K562 (cell line): ENCODE measurements at places on chromosomes 6 and 20. TPM values are rescaled to one million over a fixed set of nuclear protein-coding genes. Genes with fewer than 3 reads are reported as not detected.

DNA sequence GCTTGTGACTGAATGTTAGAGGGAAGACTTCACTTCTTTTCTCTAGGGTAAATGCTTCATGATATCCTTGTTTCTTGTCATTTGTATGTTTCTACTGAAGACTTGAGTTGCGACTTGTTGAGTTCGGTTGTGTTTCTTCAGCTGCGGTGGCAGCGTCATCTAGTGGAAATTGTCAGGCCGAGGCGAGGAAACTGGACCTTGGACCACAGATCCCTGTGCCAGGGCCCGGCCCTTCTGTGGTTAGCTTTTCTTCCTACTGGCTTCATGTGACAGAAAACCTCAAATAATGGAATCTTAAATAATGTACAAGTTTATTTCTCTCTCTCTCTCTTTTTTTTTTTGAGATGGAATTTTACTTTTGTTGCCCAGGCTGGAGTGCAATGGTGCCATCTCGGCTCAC lies 12.4 kb downstream of the MTHFD1L start:
- H3K27ac ChIP-seq, result no peak overlapping the region
- DNase-seq, result no peak
- no peaks in the 10 kb centered on the region for H3K27me3 ChIP-seq
- H3K4me3 ChIP-seq, result no peak overlapping the region
- peaks cover 68% of the 10 kb centered on the region for H3K36me3 ChIP-seq

DNA sequence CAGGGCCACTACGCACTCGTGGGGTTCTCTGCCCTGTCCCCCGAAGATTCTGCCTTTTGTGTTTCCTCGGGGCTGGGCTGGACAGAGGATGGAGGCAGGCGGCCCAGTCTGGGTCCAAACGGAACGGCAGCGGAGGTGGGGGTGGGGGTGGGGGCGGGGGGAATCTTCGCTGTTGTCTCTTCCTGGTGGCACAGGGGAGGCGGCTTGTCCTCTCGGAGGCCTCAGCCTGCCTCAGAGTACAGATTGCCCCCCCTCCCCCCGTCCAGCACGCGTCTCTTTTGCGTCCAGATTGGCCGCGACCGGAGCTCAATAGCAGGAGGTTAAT lies 1.4 kb upstream of the INSM1 start:
- no peaks in the 10 kb centered on the region for H3K4me1 ChIP-seq
- H3K4me3 ChIP-seq, result no peak overlapping the region

The MOCS1 gene
- total RNA-seq, result 12.7 and 15.3 TPM in 2 replicates

GRCh38 chr20:46512943-46513844 lies at the start of gene ZNF334:
Gene ZNF334, minus strand, starts transcription at chr20:46513559. Its CDS starts 1,457 bp downstream, at chr20:46512102.
- no peaks in the 10 kb centered on the region for H3K36me3 ChIP-seq
- peak within 1 kb of the TSS; percentile 38 for H3K4me3 ChIP-seq
- H3K4me1 ChIP-seq, result peaks cover 7% of the 10 kb centered on the region
- no peak within 1 kb of the TSS for H3K27ac ChIP-seq
- H3K27me3 ChIP-seq, result no peaks in the 10 kb centered on the region
- peak; percentile 42 for DNase-seq

- H3K27me3 ChIP-seq, result no peaks in the 10 kb centered on the region
- H3K27ac ChIP-seq, result no peak overlapping the region
- DNase-seq, result no peak
- peaks cover 3% of the 10 kb centered on the region; the same call in 1 of the 3 replicates for H3K4me1 ChIP-seq
Observed at GRCh38 chr6:157412791-157413190, 31.8 kb downstream of the ZDHHC14 start.

The PCK1 gene
- total RNA-seq, result 0.54 and 0.73 TPM in 2 replicates

DNA sequence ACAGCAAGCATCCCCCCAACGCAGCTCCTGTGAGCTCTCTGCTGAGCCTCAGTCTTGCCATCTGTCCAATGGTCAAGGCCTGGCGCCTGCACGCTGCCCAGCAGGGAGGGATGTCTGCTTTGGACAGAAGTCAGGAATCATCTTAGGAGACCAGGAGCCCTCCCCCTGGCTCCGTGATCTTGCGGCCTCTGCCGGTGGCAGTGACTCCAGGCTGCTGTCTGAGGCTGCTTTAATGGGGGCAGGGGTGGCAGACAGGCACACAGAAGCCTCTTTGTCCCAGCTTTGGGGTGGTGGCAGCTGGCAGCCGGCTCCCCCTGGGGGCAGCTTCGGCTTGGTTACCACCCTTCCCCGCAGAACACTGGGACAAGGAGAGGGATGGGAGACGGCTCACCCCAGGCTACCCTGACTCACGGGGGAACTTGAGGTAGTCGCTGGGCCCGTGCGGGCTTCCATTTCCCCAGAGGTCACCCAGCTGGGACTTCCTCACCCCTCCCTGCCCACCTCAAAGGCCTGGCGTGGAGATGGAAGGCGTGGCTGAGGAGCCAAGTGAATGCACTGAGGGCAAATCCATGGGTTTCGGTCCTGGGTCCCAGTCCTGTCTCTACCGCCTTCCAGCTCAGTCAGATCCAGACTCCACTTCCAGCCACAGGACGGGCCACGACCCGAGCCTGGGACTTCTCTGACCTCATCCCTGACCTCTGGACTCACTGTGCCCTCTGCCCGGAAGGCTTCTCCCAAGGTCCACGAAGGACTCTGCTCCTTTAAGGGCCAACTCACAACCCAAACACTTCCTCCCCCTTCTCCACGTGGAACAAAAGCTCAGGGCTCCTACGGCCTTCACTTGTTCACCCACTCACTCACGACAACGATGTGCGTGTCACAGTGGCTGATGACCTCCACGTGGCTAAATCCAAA lies 14.8 kb downstream of the PEDS1 start:
- H3K27ac ChIP-seq, result no peak overlapping the region
- H3K27me3 ChIP-seq, result no peaks in the 10 kb centered on the region
- peaks cover 68% of the 10 kb centered on the region for H3K36me3 ChIP-seq
- DNase-seq, result no peak

The SEC23B gene
- 38.4 and 39.5 TPM in 2 replicates for total RNA-seq

GRCh38 chr20:20021835-20022234 lies 4.7 kb downstream of the NAA20 start:
- no peaks in the 10 kb centered on the region for H3K27me3 ChIP-seq
- H3K36me3 ChIP-seq, result peaks cover 48% of the 10 kb centered on the region; the same call in 2 of the 3 replicates
- H3K4me1 ChIP-seq, result peaks cover 7% of the 10 kb centered on the region; the same call in 2 of the 3 replicates
- DNase-seq, result no peak
- H3K27ac ChIP-seq, result no peak overlapping the region

The PI3 gene
- not detected in 2 replicates for total RNA-seq

DNA sequence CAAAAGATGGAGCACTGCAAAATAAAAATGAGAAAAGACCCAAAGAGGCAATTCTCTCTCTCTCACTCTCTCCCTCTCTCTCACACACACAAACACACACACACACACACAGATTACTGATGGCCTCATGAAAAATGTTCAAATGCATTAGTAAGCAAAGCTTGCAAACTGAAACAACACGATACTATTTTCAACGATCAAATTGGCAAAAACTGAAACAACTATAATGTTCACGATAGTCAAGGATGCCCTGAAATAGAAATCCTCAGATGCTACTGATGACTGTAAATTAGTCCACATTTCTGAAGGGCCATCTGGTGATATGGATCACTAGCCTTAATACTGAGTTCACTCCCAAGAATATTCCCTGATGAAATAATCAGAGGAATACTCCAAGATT lies 100.8 kb downstream of the TRERF1 start:
- DNase-seq, result no peak
- no peak overlapping the region for H3K27ac ChIP-seq
- no peaks in the 10 kb centered on the region for H3K36me3 ChIP-seq

GRCh38 chr6:35757456-35758123 lies 18.8 kb upstream of the CLPSL2 start:
- no peak overlapping the region for H3K27ac ChIP-seq
- DNase-seq, result peak; percentile 81
- no peak overlapping the region for H3K4me3 ChIP-seq
- no peaks in the 10 kb centered on the region for H3K36me3 ChIP-seq

GRCh38 chr20:46990017-46990595 lies 95.5 kb downstream of the EYA2 start:
- H3K27ac ChIP-seq, result peak overlapping the region; percentile 76
- H3K4me3 ChIP-seq, result 0 out of 2 replicates have a peak overlapping the region, but pooled peaks have one; percentile 1
- H3K27me3 ChIP-seq, result no peaks in the 10 kb centered on the region
- H3K4me1 ChIP-seq, result peaks cover 4% of the 10 kb centered on the region

DNA sequence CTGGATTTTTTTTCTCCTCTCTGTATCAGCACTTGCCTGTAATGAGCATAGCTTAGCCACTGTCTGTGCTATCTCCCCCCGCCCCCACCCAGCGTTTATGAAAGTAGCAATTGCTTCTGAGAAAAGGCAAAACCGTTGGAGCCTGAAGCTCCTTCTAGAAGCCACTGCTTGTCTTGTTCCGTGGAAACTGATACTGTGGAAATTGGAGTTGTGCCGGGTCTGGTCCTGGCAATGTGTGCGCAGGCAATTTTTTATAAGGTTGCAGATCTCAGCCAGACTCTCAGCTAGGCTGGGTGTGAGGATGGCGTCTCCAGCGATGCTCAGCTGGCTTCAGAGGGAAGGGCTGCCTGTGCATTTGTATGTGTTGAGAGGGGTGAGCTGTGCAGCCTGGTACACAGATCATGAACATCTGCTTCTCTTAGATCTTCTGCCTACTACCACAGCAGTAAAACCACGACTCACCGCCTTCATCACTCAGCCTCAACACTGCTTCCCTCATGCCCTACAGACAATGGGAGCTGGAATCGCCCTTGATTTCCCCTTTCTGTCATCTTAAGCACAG lies 72.4 kb upstream of the GTSF1L start:
- no peak for DNase-seq
- no peaks in the 10 kb centered on the region; the same call in 1 of the 2 replicates for H3K27me3 ChIP-seq
- H3K4me3 ChIP-seq, result no peak overlapping the region
- no peaks in the 10 kb centered on the region for H3K36me3 ChIP-seq

DNA sequence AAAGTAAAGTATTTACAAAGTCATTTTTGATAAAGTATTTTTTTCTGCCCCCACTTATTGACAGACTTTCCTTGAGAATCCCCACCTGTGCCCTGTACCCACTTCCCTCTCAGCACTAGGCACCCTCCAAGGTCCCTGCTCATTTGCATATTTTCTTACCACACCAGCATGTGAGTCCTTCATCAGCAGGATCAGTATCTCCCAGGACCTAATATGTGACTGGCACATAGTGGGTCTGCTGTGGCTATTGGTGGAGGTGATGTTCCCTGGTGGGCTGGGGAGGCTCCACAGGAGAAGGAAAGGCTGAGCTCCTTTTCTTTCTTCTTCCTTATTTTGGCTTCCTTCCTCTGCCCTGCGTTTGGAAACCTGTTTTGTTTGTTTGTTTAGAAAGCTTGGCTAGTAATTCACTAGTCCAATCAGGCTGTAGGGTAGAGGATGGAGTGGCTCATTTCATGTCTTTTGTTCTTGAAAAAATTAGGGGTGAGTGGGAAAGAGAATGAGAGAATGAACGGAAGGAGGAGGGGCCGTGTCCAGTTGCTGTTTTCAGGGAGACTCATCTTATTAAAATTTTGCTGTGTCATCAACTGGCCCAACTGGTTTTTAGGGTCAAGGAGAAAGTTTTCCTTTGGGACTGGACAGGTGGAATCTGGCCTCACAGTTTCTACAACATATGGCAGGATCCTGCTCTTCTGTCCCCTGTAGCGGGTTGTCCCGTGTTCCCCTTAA lies 2.8 kb upstream of the RNF24 start:
- H3K4me3 ChIP-seq, result no peak overlapping the region
- H3K27ac ChIP-seq, result peak overlapping the region; percentile 77
- H3K36me3 ChIP-seq, result no peaks in the 10 kb centered on the region
- DNase-seq, result peak; percentile 50
- H3K27me3 ChIP-seq, result no peaks in the 10 kb centered on the region; the same call in 2 of the 3 replicates
- H3K4me1 ChIP-seq, result peaks cover 32% of the 10 kb centered on the region

GRCh38 chr6:96725296-96725695 lies 112.0 kb downstream of the GPR63 start:
- no peak for DNase-seq
- H3K4me1 ChIP-seq, result no peaks in the 10 kb centered on the region
- H3K27me3 ChIP-seq, result no peaks in the 10 kb centered on the region
- no peak overlapping the region for H3K27ac ChIP-seq
- H3K4me3 ChIP-seq, result no peak overlapping the region

DNA sequence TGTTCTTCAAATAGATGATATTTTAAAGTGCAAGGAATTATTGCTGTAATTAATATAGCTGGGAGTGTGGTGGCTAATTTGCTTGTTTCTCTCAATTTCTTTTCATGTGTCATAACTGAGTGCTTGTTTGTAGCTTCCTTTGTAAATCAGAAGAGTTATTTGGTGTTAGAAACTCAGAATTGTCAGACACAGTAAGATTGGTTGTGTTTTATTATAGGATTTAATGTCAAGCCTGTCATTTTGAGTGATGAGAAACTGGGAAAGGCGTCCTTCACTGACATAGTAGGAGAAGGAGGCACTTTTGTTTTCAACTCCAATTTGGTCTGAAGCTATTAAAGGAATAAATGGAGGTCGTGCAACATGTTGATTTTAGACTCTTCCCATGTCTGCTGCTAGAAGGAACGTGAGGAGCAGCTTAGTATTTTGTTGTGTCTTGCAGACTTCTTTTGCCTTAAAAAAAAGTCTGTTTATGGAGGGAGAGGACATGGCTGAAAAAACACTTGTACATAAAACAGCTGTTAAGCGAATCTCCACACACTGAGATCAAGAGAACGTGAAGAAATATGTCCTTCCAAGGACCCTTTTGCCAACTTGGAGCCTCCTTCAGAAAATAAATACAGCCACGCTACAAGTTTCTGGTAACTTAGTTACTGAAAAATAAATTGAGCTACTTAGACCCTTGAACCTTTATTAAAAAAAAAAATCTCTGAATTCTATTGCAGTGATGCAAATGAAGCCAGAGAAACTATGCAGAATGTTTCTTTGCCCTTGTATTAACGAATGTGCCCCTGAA lies 59.5 kb downstream of the BMP6 start:
- H3K4me1 ChIP-seq, result no peaks in the 10 kb centered on the region
- no peak for DNase-seq
- no peak overlapping the region for H3K27ac ChIP-seq
- H3K27me3 ChIP-seq, result peaks cover 36% of the 10 kb centered on the region

GRCh38 chr6:17964633-17965032 lies 22.8 kb downstream of the KIF13A start:
- no peak overlapping the region for H3K4me3 ChIP-seq
- H3K36me3 ChIP-seq, result no peaks in the 10 kb centered on the region; the same call in 2 of the 3 replicates
- H3K27ac ChIP-seq, result no peak overlapping the region; the same call in 2 of the 3 replicates
- no peaks in the 10 kb centered on the region for H3K27me3 ChIP-seq
- peaks cover 48% of the 10 kb centered on the region for H3K4me1 ChIP-seq
